Activated T-cell treated with anti-CD3 and anti-CD28 coated beads for 48 hours (primary cell): ENCODE measurements at places on chromosomes 5 and 9.

DNA sequence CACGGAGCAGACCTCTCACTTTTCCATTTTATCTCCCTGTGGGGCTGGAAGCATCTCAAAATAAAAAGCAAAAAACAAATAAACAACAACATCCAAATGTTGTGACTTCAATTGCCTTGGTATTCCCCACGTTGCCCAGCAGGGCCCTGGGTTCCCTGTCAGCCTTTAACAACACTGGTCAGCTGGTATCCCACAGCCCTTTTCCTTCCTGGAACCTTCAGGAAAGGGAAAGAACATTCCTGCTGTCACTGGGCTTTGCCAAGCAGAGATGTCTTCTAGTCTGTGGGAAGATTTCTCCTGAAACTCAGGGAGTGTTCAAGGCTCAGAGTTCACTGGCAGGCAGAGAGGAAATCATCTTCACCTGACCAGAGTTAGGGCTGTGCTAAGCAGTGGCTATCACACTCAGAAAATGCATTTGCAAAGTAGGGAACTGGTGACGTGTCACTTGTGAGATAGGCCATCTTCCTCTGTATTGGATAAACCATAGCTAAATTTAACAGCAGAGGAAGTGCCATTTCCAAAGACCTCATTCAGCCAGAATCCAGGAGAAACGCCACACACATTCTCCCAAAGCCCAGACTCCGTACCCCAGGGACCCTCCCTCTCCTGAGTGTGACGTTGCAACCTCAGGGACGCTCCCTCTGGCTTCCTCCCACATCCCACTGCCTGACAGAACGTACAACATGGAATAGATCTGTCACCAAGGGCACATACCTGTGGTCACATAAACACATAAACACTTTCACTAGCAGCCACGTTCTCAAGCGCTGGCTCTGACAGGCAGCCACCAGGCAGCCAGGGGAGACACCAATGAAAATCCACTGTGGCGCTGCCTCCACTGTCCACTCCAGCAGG is 274.0 kb upstream of the DAPK1 start:
- no peak for DNase-seq

- DNase-seq, result no peak
Observed at GRCh38 chr9:90569511-90569910, 73.1 kb downstream of the DIRAS2 start.

- no peak for DNase-seq
Observed at GRCh38 chr5:176846335-176847140, 36.2 kb downstream of the UNC5A start.

- DNase-seq, result no peak
Observed at GRCh38 chr5:58767104-58767503, 184.2 kb downstream of the RAB3C start.

DNA sequence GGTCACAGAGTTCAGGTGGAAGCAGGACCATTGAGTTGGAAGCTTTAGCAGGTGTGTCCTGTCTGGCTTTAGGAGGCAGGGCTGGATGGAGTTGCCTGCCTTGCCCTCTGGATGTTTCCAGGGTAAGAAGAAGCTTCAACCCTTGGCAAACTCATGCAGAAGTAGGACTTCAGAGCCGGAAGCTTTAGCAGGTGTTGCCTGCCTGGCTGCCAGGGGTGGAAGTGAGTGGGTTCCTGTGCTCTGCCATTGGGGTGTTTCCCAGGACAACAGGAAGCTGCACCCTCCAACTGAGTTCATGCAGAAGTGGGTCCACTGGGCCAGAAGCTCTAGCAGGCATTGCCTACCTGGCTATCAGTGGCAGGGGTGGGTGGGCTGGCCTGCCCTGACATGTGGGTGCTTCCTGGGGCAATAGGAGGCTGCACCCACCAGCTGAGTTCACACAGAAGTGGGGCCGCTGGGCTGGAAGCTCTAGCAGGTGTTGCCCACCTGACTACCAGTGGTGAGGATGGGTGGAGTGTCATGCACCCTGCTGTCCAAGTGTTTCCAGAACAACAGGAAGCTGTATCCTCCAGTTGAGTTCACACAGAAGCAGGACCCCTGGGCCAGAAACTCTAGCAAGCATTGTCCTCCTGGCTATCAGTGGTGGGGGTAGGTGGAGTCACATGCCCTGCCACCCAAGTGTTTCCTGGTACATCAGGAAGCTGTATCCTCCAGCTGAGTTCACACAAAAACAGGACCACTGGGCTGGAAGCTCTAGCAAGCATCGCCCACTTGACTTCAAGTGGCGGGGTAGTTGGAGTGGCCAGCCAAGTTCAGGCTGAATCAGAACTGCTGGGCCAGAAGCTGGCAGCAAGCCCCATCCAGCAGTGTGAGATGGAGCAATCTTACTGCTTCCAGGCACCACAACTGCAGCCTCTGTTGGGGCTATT is 24.6 kb downstream of the LOX start:
- no peak for DNase-seq

- DNase-seq, result no peak
Observed at GRCh38 chr5:156254196-156254595, 72.8 kb upstream of the SGCD start.

DNA sequence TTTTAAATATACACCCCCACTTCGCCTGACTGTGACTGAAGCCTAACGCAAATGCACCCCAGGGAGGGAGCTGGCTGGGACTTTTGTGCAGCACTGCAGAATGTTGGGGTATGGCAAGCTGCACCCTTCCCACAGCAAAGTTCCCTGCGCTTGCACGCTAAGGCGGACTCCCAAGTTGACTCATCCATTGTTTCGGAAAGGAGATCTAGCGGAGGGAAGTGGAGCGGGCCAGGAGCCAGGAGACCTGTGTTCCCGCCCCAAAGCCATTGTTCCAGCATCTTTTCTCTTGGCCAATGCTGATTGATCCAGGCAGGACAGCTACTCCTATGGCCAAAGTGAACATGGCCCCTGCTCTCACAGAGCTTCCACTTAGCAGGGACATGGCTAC is 202.9 kb downstream of the AOPEP start:
- no peak for DNase-seq

DNA sequence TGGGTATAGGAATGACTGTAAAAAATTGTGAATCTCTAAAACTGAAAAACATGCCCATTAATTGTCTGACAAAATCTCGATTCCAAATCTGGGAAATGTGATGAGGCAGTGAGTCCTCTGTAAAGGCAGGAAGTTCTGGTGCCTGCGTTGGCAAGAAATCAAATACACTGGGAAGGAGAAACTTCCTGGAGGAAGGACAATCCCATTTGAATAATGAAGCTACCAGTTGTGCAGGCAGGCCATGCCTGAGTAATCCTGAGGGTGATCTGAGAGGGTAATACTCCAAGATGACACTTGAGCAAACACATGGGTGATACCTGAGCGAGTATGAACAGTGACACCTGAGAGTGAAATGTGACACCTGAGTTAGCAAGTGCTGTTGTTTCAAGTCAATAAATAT is 49.7 kb downstream of the KIF24 start:
- no peak for DNase-seq

- no peak for DNase-seq
Observed at GRCh38 chr5:139137697-139138096, 60.5 kb downstream of the SIL1 start.

DNA sequence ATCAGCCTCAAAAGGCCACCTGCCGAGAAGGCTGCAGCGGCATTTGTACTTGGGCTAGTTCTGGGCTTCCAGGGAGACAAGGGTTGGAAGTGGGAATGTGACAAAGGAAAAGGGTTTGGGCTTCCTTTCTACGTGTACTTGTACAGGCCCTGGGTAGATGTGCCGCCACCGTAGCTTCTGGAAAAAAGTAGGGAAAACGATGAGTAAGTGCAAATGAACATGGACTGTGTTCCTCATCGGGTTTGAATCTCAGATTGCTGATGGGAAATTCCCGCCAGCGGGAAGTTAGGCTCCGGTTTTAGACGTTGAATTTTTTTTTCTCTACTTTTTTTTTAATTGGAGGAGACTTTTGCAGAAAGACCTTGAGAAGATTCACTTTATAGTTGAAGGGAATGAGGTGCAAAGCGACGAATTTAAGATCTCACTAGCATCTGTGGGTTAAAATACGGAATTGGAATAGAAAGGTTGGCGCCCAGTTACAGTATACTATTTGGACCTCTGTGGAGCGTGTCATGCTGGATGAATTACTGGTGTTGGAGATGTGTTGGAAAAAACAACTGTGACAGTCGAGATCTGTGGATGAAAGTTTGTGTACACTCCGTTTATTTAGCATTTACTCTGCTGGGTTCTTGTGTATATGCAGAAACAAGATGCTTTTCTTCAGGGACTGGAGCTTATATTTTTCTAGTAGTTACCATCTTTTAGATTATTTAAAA is 1.2 kb downstream of the G3BP1 start:
- no peak for DNase-seq

DNA sequence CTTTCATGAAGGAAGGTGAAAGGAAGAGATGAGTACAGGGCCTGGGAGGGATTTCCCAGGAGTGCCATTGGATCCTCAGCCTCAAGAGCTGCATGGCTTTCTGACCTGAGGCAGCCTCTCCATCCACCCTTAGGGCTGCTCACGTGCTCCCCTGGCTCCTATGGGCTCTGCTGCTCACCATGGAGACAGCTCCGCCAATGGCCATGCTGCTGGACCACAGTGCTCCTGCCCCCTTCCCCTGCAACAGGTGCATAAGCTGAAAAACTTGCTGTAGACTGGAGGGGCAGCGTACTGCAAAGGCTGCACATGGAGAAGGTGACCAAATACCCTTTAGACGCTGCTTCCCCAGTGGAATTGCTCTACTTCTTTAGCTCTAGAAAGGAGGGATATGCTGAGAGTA is 112.7 kb upstream of the PANK3 start:
- DNase-seq, result no peak

GRCh38 chr9:76891874-76892273 is 14.0 kb downstream of the PRUNE2 start:
- no peak for DNase-seq

DNA sequence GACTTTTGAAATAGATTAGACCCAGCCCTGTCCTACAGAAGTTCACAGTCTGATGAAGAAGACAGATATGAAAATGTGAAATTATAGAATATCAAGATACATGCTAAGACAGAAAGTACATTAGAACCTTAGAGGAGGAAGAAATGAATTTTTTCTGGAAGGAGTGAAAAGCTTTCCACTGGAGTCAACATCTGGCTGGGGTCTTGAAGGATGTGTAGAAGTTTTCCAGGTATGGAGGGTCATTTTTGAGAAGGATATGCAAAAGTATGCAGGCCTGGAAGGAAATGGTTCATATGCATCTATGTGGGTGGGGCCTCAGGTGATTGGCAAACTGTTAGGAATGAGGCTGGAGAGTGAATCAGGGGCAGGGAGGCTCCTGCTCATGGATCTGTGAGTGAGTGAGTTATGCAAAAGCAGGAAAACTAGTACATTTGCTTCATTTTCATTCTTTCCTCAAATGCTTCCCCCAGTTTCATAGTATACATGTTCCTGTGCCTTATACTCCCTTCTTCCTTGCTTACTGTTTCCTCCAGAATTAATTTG is 142.3 kb downstream of the GRIA1 start:
- no peak for DNase-seq

- no peak for DNase-seq
Observed at GRCh38 chr5:127599320-127599719, 49.6 kb upstream of the CTXN3 start.

DNA sequence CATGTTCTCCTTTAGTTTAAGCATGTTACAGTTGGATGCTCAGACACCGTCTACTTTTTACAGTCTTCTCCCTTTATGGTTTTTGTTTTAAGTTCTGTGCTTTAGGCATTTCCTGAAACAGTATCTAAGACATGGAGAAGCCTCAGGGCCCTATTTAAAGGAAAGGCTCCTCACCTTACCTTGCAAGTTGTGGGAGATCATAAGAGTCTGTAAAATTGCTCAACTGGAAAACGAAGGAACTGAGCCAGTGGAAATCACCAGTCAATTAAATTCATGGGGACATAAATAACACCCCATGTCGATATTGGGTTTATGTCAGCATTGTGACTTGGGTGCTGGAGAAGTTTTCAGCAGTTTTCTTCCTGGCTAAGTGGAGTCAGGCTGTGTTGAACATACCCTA is 239.2 kb downstream of the KIF4B start:
- no peak for DNase-seq

DNA sequence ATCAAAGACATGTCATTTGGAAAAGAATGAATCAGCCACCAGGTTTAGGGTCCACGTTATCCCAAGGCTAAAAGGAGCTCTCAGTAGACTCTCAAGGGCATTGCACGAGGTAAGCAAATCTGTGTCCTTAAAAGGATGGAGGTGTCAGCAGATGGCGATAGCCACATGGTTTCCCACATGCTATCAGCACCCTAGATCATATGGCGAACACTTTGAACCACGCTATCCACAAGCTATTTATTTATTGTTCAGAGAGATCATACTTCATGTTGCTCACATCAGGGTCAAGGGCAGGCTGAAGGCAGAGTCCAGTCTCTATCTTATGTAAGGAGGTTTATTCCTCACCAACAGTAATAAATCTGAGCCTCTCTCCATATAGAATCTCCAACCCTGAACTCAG is 43.7 kb downstream of the CDH6 start:
- DNase-seq, result no peak

DNA sequence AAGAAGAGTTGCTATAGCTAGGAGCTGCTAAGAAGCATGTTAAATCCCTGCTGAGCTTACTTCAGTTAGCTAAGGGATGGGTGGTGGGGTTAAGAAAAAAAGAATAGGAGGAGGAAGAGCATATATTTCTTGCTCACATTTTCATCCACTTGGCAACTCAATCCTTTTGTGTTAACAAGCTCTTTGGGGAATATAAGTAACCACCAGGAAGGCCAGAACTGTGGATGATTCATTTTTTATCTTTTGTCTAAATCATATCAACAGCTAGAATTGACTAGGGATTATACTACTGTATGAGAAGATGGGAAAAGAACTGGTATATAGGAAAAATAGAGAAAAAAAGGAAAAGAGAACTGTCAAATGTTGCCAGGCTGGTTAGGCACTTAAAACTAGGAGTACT is 555.3 kb upstream of the ARRDC3 start:
- no peak for DNase-seq

GRCh38 chr5:179302499-179303185 is 42.6 kb downstream of the ADAMTS2 start:
- DNase-seq, result no peak

- DNase-seq, result no peak
Observed at GRCh38 chr5:147452165-147452811, 57.6 kb downstream of the DPYSL3 start.

DNA sequence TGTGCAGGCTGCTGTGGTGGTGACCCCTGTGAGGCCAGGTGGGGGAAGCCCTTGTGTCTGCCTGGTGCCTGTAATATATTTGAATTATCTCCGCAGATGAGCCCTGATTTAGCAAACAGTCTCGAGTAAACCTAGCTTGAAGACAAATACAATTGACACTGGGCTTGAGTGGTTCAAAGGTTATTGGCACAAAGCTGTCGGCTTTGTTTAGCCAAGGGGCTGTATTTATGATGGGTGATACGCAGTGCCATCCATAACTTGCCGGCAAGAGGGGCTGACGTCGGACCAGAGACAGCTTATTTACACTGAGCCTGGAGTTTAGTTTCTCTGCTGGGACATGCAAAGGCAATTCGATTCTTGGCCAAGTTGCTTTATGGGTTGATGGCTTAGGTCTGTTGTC is 20.0 kb upstream of the PITX1 start:
- no peak for DNase-seq
